Kidney epithelial cell (primary cell): ENCODE measurements at places on chromosomes 1 and 21. TPM values are rescaled to one million over a fixed set of nuclear protein-coding genes. Genes with fewer than 3 reads are reported as not detected.

SASS6 gene
- 3.6 and 5.3 TPM in 2 replicates for total RNA-seq

- no peak for DNase-seq
Observed at GRCh38 chr1:25056536-25056935, 126.5 kb upstream of the RUNX3 start.

GRCh38 chr1:102098536-102098935 is 101.8 kb upstream of the OLFM3 start:
- DNase-seq, result no peak

DNA sequence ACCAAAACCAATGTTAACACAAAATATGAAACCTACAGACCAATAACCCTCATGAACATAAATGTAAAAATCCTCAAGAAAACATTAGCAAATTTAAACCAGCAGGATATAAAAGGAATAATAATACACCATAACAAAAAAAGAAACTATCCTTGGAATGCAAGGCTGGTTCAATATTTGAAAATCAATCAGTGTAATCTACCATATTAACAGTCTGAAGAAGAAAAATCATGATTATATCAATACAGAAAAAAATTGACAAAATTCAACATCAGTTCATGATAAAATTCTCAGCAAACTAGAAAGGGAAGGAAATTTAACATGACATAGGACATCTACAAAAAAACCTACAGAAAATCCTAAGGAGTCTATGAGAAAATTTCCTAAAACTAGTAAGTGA is 19.8 kb downstream of the PRMT2 start:
- DNase-seq, result no peak

DNA sequence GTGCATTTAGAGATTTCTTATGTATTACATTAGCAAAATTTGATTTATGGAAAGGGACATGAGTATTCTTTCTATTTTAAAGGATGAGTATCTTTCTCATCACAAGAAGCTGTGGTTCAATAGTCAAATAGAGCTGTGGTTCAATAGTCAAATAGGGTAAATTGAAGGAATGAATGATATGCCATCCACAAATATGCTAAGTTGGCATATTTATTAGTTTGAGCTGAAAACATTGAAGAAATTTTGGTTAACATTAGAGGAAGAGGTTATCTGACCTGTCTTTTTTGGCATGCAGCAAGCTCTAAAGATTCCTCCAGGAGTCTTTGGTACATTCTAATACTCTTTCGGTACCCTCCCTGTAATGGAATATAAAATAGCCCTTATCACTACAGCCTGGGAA is 4.8 kb downstream of the OR2L8 start:
- no peak for DNase-seq

- DNase-seq, result no peak
Observed at GRCh38 chr1:166485620-166486019, 318.8 kb upstream of the FAM78B start.

DNA sequence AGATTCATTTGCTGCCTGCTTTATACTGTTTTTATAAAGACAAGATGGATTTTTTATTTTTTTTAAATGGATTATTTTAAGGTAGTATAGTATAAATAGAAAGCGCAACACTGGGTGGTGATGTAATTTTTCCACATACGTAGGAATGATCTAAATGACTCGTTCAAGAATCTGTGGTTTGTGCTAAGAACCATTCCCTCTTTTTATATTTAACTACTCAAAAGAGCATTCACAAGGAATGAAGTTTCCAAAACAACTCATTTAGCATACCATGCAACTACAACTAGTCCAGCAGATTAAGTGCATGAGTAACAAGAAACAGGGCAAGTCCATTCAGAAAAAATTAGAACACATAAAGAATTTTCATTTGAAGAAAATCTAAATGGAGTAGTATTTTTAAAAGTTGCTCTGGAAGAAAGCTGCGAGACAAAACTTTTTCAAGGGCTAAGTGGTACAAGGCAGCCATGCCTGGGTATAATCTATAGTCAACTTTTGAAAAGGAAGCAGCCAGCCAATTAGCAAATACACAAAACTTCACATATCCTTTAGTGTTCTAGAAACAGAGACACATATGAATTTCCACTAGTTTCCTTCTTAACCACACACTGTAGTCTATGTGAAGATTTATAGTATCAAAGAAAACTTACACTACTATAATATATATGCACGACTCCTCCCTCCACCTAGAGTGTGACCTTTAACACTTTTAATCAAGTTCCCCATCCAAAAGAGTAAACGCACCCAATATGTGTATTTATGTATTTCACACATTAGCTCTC is 23.4 kb downstream of the GTF2B start:
- peak; percentile 23 for DNase-seq

DNA sequence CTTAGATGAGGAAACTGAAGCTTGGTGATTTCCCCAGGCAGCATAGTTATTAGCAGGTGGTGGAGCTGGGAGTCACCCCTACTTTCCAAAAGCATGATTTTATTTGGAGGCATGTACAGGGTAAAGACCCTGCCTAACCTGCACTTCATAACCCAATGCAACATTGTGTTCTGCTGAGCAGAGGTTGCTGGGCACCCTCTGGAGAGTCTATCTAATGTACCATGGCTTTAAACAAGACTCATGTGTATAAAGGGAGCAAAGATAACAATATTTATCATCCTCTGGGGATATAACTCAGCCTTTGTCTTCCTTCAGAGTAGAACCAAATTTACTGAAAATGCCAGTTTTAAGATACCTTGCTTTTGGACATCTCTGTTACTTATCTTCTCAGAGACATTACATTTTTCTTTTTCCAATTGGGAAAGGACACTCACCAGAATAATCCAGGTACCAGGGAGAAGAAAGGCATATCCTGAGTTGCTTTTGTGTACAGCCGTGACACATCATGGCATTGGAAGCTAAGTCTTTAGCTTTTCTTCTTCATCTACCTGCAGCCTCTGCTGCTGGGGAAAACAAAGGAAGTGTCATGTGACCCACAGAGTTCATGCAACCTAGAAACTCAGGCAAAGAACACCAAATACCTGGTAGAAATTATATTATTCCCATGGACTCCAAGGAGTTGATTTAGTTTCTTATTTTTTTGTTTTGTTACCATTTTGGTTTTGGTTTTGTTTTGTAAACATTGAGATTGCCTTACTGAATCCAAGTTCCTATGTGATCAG is 39.6 kb downstream of the ELAVL4 start:
- no peak for DNase-seq

DNA sequence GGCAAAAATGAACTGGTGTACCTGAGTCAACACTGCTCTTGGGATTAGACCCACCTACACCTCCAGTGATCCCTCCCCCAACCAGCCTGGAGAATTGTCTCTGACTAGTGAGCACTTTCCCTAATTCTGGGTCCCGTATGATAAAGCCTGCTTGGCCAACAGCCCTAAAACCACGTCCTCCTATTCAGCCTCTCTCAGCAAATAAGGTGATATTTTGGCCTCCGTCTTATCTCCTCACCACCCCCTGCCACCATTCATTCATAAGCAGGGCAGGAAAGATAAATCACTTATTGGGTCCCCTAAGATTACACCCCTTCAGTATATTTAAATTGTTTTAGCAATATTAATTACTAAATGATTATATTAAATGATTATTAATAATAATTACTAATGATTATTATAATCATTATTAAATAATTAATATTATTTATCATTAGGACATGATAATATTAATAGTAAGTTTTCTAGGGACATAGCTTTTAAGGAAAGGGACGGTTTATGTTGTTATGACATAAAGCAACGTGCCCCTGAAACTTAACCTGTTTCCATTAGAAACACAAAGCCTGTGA is 108.0 kb downstream of the DUSP10 start:
- DNase-seq, result no peak

DNA sequence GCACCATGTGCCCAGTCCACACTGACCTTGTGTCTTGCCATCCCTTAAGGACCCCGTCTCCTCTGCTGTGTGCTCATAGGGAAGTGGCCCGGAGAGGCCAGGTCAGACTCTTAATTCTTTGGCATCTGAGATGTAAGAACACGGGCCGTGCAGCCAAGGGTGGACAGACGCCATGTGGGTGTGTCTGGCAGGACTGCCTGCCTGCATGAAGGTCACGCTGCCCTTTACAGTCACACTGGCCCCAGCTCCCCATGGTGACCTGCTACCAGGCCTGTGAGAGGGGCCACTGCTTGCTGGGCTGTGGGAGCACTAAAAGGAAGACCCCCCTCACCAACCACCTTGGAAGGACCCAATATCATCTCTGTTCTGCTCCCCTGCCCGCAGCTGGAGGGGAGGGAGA is 17.7 kb downstream of the DHRS3 start:
- DNase-seq, result no peak

GRCh38 chr1:31201931-31202360 is 37.7 kb downstream of the NKAIN1 start:
- DNase-seq, result no peak

- no peak for DNase-seq
Observed at GRCh38 chr1:112402682-112403643, 6.9 kb downstream of the CTTNBP2NL start.

- DNase-seq, result no peak
Observed at GRCh38 chr21:36719614-36720013, 20.7 kb downstream of the SIM2 start.

KPRP gene
- not detected in 2 replicates for total RNA-seq

TOR1AIP1 gene
- total RNA-seq, result 43.0 and 49.2 TPM in 2 replicates

- DNase-seq, result no peak
Observed at GRCh38 chr1:95230256-95230655, 3.8 kb upstream of the RWDD3 start.

GRCh38 chr1:114505148-114505561 is 5.8 kb downstream of the TRIM33 start:
- DNase-seq, result no peak

GRCh38 chr1:232696466-232696865 is 66.5 kb upstream of the SIPA1L2 start:
- no peak for DNase-seq

DCDC2B gene
- not detected in 2 replicates for total RNA-seq

GRCh38 chr1:29171521-29171920 is 10.2 kb downstream of the SRSF4 start:
- DNase-seq, result no peak

- DNase-seq, result no peak
Observed at GRCh38 chr1:75792091-75792490, 4.6 kb upstream of the MSH4 start.
